GM19239 (cell line): ENCODE measurements at places on chromosomes 16 and 17.

- no peak for DNase-seq
Observed at GRCh38 chr17:38363016-38363415, 11.4 kb downstream of the SOCS7 start.

DNA sequence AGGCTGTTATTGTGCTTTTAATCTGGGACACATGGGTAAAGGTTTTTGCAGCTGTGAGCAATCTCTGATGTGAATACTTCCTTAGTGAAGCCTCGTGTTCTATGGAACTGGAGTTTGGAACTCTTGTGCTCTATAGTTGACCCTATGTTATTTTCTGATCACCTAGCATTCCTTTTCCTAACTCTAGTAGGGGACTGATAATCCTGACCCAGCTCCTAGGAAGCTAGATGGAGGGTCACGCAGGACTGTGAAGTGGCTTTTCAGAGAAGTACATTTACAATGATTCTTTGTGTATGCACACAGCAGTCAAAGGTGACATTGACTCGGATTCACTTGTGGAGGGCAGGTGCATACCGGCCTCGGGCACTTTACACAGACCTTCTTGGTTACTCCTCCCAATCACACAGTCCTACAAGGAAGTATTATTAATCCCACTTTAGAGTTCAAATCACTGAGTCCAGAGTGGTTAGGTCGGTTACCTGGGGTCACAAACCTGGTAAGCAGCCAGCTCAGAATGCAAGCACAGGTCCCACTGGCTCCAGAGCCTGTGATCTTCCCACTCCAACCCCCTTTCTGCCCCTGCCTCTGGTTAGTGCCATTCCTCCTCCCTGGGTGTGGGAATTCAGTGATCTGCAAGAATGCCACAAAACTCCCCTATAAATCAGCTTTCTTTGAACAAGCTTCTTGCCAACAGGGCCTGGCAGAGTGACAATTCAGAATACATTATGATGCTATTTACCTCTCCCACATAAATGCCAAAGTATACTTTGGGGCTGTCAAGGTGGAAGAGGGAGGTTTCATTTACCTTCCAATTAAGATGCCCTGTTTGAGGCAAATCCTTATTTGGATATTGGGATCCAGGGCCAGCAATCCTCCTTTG, 7.1 kb downstream of the CHD9NB start:
- no peak for DNase-seq

GRCh38 chr16:55392701-55393100, 68.7 kb downstream of the IRX6 start:
- DNase-seq = no peak

DNA sequence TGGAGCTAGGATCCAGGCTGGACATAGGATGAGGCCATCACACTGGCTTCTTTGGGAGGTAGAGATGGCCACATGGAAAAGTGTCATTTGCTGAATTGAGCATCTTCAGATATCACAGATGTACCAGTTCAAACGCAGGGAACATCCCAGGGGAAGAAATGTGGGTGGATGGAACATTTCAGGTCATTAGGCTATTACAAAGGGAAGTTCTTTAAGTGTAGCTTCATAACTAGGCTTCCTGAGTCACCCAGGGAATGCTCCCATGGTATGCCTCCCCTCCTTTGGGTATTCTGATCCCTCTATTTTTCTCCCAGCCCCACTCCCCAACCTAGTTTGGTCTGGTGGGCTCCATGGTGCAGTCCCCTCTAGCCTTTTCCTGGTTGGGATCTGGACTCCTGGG, 69.8 kb upstream of the IRX3 start:
- DNase-seq = no peak
